HT1080 (cell line): ENCODE measurements at places on chromosomes 4 and X. TPM values are rescaled to one million over a fixed set of nuclear protein-coding genes. Genes with fewer than 3 reads are reported as not detected.
A peak's percentile ranks its signal among the peaks of the same experiment; 100 is the strongest.

GRCh38 chr4:101186567-101187184 is 160.7 kb downstream of the PPP3CA start:
- no peak for DNase-seq

GRCh38 chr4:65071564-65071963 is 598.7 kb downstream of the EPHA5 start:
- peak; percentile 53 for DNase-seq

DNA sequence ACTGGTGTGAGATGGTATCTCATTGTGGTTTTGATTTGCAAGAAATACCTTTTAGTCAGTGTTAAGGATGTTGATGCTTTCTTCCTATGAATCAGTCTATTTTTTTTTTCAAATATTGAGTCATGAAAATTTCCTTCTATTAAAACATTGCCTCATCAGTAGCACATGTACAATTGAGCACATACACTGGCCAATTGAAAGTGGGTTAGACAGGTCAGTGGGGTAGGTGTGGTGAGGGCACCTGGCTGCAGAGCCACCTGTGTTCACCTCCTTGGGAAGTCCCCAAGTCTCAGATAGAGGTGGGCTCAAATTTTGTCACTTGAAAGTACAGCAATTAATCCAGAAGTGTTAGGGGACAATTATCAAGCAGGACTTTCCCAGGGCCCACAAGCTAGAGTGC is 243.7 kb downstream of the SPRY1 start:
- DNase-seq, result peak; percentile 79

DNA sequence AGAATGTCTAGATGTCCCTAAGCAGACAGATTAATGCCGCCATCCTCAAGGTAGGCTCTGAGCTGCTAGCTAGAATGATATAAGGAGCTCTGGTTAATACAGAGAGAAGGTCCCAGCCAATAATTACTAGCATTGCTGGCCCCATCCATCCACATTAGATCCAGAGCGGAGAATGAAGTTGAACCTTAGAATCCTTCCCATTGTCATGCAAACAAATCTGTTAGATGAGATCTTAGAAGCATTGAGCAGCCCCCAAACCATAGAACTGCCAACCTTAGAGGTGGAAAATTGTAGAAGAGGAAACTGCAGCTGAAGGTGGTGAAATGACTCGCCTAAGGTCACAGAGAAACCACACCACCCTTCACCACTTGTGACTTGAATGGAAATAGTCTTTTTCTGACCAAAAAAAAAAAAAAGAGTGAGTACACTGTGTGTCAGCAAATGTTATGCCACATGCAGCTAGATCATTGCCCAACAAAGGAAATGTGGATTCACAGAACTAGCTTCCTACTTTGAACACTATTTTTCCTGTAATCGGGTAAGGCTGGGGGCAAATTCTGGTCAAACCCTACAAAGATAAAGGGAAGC is 162.1 kb downstream of the SMIM20 start:
- peak; percentile 82 for DNase-seq

DNA sequence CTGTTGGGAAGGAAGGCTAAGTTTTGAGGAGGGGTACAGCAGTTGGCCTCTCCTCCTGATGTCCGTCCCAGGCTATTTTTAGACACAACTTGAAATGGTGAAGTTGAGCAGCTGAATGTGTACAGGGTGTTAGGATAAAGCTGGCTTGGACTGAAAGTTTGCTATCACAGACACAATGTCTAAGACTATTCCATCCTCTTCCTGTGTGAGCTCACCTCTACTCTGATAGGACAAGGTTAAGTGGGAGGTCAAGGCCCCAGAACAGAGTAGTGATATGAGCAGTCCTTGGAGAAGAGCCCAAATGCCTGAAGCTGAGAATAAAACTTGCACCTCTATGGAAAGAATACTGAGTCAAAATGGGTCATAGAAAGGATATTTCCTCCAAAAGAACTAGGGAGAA is 4.1 kb downstream of the ATP1B4 start:
- no peak for DNase-seq

DNA sequence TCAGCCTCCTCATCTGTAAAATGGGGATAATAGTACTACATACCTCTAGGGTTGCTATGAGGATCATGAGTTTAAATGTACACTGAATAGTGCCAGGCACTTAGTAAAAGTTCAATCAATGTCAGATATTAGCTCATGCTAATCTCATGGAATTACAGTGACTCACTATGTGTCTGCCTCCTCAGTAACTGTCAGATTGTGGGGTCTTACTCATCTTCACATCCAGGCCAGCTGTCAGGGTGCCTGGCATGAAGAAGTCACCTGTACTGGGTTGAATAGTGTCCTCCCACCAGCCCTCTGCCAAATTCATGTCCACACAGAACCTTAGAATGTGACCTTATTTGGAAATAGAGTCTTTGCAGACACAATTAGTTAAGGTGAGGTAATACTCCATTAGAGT is 54.3 kb upstream of the STIM2 start:
- DNase-seq, result peak; percentile 14

GRCh38 chrX:139094671-139095592 is 383.4 kb upstream of the FGF13 start:
- peak; percentile 61 for DNase-seq

DNA sequence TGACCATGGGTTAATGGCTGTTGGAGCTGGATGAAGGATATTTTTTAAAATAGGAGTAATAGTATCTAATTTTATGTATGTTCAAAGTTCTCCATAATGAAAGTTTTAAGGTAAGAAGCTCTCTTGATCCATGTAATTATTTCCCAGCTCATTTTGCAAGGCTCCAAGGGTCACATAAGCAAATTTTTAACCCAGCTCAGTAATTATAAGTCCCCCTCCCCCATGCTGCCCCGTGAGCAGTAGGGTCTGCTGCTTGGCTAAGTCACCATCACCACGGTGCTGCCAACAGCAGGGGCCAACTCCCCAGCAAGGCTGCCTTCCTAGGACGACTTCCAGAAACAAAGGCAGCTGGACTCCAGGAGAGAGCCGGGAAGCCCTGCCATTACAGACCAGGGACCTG is 340.0 kb downstream of the FBXW7 start:
- DNase-seq, result no peak

DNA sequence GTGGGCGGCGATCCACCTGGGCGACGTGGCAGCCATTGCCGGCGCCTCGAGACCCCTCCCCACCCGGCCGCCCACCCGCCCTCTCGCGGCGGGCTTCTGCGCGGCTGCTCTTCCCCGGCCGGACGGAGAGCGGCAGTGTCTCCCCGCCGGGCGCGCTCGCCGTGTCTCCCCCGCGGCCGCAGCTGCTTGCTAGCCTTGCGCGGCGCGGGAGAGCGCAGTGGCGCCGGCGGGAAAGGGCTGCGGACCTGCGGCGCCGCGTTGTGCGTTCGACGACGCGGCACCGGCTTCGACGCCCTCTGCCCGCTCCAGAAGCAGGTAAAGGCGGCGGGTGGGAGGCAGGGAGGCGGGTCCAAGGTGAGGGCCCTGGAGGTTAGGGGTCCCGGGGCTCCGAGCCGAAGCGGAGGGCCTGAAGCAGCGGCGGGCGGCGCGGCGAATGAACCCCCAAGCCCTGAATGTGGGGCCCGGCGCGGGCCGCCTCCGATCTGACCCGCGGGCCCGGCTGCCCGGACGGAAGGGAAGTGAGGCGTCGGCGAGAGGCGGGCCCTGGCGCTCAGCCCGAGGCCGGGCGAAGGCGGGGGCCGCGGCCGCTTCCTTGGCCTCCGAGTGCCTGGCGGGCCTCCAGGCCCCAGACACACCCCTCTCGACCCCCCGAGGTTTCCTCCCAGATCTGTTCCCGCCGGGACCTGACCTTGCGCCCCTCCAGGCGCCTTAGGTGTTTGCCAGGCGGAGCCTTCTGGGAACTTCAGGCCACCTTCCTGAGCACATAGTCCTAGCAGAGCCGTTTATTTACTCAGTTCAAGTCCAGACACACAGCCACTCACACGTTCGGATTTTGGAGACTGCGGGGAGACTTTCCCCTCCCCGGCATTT is at the start of gene N4BP2:
N4BP2 (plus strand) TSS at position 135 of the 870 bp plus-strand sequence. CDS start 40,491 bp downstream, outside the sequence.
- DNase-seq, result peak; percentile 84

DNA sequence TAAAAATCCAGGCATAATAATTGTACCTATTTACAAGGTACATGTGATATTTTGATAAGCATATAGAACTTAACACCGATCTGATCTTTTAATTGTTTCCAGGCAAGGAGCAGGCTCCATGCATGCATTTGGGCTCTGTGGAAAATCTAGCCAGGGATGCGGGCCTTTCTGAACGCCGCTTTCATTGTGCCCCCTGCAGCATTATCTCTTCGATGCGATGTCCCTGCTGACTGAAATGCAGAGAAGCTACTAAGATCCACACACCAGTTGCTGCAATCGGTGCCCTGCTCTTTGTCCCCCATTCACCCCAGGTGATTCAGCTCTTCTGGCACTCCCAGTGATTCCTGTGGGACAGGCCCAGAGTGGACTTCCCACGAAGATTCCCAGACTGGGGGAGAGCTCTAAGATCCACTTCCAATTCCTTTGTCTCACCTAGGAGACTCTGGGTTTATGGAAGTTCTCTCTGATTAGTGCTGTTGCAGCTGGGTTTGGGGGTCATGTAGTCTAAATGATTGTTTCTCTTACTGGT is 254.3 kb upstream of the AGA start:
- DNase-seq, result no peak

GRCh38 chr4:24675721-24676389 is 91.5 kb upstream of the DHX15 start:
- DNase-seq, result no peak

DNA sequence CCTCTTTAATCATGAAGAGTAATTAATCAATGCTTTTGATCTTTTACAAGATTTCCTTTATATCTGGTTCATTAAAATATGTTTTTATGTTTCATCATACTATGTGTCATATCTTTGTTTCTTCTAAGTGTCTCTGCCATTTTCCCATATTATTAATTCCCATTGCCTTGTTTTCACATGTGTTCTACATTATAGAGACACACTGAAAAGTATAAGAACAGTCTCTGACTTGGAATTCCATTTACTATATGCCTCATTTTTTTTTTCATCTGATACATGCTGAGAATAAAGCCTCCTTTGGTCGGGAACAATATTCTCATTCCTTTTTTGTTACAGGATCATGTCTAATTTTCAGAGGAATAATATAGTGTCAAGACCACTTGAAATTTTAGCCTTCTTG is 4.3 kb downstream of the BANK1 start:
- no peak for DNase-seq

DNA sequence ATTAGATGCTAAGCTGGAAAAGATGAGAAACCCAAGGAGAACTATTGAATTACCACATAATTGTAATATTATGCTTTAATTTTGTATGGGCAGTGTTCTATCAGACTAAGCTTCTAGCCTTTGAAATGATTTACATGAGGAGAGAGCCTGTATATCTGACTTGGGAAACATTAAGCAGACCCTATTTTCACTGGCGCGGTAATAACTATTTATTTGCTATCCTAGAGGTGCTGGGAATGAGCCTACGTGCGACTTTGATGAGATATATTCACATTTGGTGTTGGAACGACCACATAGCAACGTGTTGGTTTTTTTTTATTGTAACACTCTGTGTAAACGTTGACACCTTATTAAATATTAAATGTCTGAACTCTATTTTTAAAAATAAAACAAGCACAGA is 80.5 kb downstream of the CLCN4 start:
- DNase-seq, result no peak

SLC9B1 gene
- not detected in 2 replicates for total RNA-seq

TRIM61 gene
- 2.4 and 3.9 TPM in 2 replicates for total RNA-seq

IL9R gene
- 0.13 and 0.27 TPM in 2 replicates for total RNA-seq

SLC26A1 gene
- 0.13 and 0.27 TPM in 2 replicates for total RNA-seq

CTAG1B gene
- 11.9 and 128 TPM in 2 replicates for total RNA-seq

GYPB gene
- not detected in 2 replicates for total RNA-seq
